ENCODE measurements at places on chromosomes 6 and 20.

GRCh38 chr6:88813045-88813444 is 150.4 kb downstream of the RNGTT start:
- H3K36me3 ChIP-seq, result peaks cover 2% of the 10 kb centered on the region
- H3K27ac ChIP-seq, result peak overlapping the region; percentile 0
- peaks cover 1% of the 10 kb centered on the region for H3K4me1 ChIP-seq
- DNase-seq, result no peak
- H3K4me3 ChIP-seq, result no peak overlapping the region

GRCh38 chr6:73610444-73611275 is 43.1 kb downstream of the SLC17A5 start:
- peaks cover 43% of the 10 kb centered on the region for H3K36me3 ChIP-seq
- no peak overlapping the region for H3K4me3 ChIP-seq
- no peaks in the 10 kb centered on the region for H3K27me3 ChIP-seq

DNA sequence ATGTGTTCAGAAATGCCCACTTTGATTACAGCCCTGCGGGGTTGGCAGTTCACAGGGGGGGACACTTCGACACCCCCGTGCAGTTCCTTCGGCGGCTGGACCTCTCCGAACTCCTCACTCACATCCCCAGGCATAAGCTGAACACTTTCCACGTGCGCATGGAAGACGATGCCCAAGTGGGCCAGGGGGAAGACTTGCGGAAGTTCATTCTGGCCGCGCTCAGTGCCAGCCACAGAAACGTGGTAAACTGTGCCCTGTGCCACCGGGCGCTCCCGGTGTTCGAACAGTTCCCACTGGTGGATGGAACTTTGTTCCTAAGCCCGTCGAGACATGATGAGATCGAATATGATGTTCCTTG is 32.1 kb downstream of the HECA start:
- DNase-seq, result no peak
- H3K36me3 ChIP-seq, result peaks cover 87% of the 10 kb centered on the region
- peak overlapping the region; percentile 60 for H3K27ac ChIP-seq
- no peaks in the 10 kb centered on the region for H3K27me3 ChIP-seq
- H3K4me3 ChIP-seq, result no peak overlapping the region
- H3K4me1 ChIP-seq, result peaks cover 76% of the 10 kb centered on the region

- peaks cover 44% of the 10 kb centered on the region for H3K27me3 ChIP-seq
- H3K4me1 ChIP-seq, result peaks cover 9% of the 10 kb centered on the region
- H3K27ac ChIP-seq, result no peak overlapping the region
- DNase-seq, result no peak
Measured at GRCh38 chr6:131946404-131946991, 4.7 kb downstream of the CCN2 start.

- DNase-seq, result no peak
- H3K27me3 ChIP-seq, result no peaks in the 10 kb centered on the region
- H3K36me3 ChIP-seq, result peaks cover 27% of the 10 kb centered on the region
Measured at GRCh38 chr6:149319422-149319821, 1.9 kb downstream of the TAB2 start.

- H3K4me1 ChIP-seq, result peaks cover 6% of the 10 kb centered on the region
- peaks cover 46% of the 10 kb centered on the region for H3K27me3 ChIP-seq
- H3K4me3 ChIP-seq, result no peak overlapping the region
- no peak overlapping the region for H3K27ac ChIP-seq
- H3K36me3 ChIP-seq, result peaks cover 4% of the 10 kb centered on the region
Measured at GRCh38 chr6:27213544-27214125, 33.9 kb upstream of the PRSS16 start.

DNA sequence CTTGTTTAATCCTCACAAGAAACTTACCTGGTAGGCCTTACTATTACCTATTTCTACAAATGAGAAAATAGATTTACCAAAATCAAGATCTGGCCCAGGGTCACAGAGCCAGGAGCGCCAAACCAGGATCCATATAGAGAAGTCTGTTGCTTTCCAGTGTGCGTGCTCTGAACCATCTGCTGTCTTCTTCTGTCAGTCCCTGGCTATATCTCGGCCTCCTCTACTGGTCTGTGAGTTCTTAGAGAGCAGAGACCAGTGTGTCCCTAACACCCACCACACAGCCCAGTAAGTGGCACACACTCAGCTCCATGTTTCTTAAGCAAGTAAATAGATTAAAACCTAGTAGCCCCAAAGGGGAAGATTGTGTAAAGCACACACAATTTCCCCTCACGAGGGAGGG is 18.9 kb upstream of the ENPP5 start:
- H3K27me3 ChIP-seq, result peaks cover 20% of the 10 kb centered on the region
- H3K27ac ChIP-seq, result no peak overlapping the region
- no peak for DNase-seq

- no peak overlapping the region for H3K27ac ChIP-seq
- peaks cover 3% of the 10 kb centered on the region for H3K36me3 ChIP-seq
- no peak overlapping the region for H3K4me3 ChIP-seq
- peaks cover 15% of the 10 kb centered on the region for H3K27me3 ChIP-seq
Measured at GRCh38 chr6:170227996-170228945, 62.6 kb downstream of the DLL1 start.

Measured in effector memory CD8-positive, alpha-beta T cell (primary cell).